Heart right ventricle (tissue), 16 donors: ENCODE measurements at places on chromosomes 12 and 14. TPM values are rescaled to one million over a fixed set of nuclear protein-coding genes. Genes with fewer than 3 reads are reported as not detected.
A peak's percentile ranks its signal among the peaks of the same experiment; 100 is the strongest.

The TRIM9 gene
- total RNA-seq, result 1.2 TPM

The ABCC9 gene
- total RNA-seq, result 110 TPM

The KRT7 gene
- total RNA-seq, result 1.00 TPM

GRCh38 chr12:57563358-57563757, 13.5 kb downstream of the KIF5A start:
- H3K36me3 ChIP-seq, result no peaks in the 10 kb centered on the region
- H3K4me1 ChIP-seq, result no peaks in the 10 kb centered on the region
- H3K27me3 ChIP-seq, result peaks cover 21% of the 10 kb centered on the region
- no peak overlapping the region for H3K4me3 ChIP-seq

GRCh38 chr12:88604646-88605045, 24.4 kb upstream of the KITLG start:
- no peaks in the 10 kb centered on the region for H3K4me1 ChIP-seq
- DNase-seq, result no peak
- no peaks in the 10 kb centered on the region for H3K36me3 ChIP-seq
- H3K4me3 ChIP-seq, result no peak overlapping the region
- no peak overlapping the region for H3K27ac ChIP-seq

GRCh38 chr12:53603196-53603595, 23.0 kb downstream of the ATF7 start:
- H3K27ac ChIP-seq, result no peak overlapping the region
- no peak overlapping the region for H3K4me3 ChIP-seq
- no peaks in the 10 kb centered on the region for H3K36me3 ChIP-seq
- H3K27me3 ChIP-seq, result no peaks in the 10 kb centered on the region
- no peak for DNase-seq

DNA sequence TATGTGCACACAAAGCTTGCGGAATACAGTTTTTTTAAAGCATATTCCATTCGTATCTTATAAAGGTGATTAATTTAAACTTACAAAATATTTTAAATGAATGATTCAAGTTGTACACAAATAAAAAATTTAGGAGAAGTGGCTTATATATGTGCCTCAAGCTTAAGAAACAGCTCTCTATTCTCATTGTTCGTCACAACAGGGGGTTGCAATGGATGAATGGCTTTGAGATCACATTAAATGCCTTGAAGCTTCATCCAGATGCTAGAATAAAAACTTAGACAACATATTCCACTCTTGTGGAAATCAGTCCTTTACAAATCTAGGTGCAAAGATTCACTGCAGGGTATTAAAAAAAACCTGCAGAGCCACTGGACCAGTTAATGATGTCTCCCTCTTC, 303.9 kb upstream of the LRFN5 start:
- DNase-seq, result no peak
- no peaks in the 10 kb centered on the region for H3K4me1 ChIP-seq
- no peak overlapping the region for H3K4me3 ChIP-seq
- no peaks in the 10 kb centered on the region for H3K27me3 ChIP-seq
- H3K36me3 ChIP-seq, result no peaks in the 10 kb centered on the region

- H3K4me3 ChIP-seq, result no peak overlapping the region
- peaks cover 98% of the 10 kb centered on the region for H3K4me1 ChIP-seq
- peaks cover 20% of the 10 kb centered on the region for H3K36me3 ChIP-seq
- peak overlapping the region; percentile 36 for H3K27ac ChIP-seq
- no peaks in the 10 kb centered on the region for H3K27me3 ChIP-seq
Measured at GRCh38 chr12:111439657-111440151, 34.0 kb downstream of the SH2B3 start.
